ENCODE measurements at places on chromosomes 1 and 21.

GRCh38 chr1:38941527-38942019 lies at the start of gene RHBDL2:
Gene RHBDL2 (minus strand): TSS chr1:38941830. CDS start chr1:38919212, 22,618 bp downstream.
- no peak for DNase-seq

- DNase-seq = no peak
Measured at GRCh38 chr21:18801468-18801867, 397.9 kb upstream of the TMPRSS15 start.

DNA sequence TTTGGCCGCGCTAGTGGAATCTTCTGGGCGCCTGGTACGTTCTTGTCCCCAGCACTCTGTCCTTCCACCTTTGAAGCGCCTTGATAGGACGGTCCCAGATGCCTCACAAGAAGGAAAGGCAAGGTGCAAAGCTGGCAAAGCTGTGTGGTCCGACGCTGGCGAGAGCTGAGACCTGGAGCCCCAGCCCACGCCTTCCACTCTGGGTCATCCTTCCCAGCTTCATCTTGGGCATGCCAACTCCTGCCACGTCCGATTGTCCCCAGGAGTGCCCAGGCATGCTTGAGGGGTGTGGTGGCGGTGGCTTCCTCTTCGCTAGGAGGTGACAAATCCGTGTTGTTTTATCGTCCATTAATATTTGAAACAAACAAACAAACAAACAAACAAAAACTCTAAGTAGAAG lies 123.9 kb upstream of the DPYD start:
- no peak for DNase-seq

GRCh38 chr1:202728951-202729350 lies 18.7 kb upstream of the SYT2 start:
- no peak for DNase-seq

- DNase-seq = no peak
Measured at GRCh38 chr1:168442931-168443330, 100.9 kb downstream of the XCL2 start.

- no peak for DNase-seq
Measured at GRCh38 chr1:245463392-245464165, 308.8 kb downstream of the KIF26B start.

DNA sequence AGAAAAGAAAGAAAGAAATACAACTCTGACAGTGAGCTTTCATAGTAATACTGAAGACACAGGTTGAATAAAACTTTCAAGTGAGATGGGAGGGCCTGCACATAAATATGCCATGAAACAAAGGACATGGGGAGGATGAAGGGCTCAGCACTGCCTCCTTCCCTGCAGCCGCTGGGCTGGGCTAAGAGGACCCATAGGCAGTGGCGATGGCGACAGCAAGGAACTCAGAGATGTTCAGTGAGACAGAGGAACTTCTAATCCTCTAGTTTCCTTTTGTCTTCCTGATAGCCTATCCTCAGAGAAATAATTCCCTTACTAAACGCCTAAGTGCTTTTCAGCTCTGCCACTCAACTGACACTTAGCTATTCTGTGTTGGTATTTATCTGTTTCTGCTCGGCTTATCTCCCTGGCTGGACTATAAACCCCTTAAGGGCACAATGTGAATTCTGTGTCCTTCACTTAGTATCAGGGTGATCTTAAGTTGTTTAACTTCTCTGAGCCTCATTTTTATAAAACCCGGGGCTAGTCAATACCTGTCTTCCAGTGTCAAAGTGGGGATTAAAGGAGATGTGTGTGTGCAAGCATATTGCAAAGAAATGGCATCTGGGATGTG lies 24.4 kb upstream of the IER5 start:
- no peak for DNase-seq

DNA sequence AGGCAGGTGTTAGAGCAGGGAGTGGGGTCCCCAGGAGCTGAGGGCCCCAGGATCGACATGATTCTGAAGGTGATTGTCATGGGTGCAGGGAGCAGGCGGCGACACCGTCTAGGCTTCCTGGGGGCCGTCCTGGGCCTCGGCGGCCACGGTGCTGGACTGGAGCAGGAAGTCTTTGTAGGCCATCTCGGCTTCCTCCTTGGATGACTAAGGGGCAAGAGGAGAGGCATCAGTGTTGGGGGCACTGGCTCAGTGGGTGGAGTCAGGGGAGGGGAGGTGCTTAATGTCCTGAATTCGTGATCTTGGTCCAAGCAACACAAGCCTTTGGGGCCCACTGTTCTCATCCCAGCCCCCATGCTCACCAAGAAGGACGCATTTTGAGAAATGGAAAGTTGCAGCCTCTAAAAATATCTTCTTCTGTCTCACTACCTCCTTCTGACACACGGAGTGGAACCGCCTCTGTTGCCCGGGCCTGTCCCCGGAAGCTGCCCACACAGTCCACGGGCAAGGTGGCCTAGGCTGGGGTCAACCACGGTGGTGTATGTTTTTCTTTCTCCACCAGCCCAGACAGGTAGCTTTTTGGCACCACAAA lies 8.6 kb upstream of the FCMR start:
- no peak for DNase-seq

GRCh38 chr1:107842241-107842640 lies 122.7 kb downstream of the VAV3 start:
- no peak for DNase-seq

DNA sequence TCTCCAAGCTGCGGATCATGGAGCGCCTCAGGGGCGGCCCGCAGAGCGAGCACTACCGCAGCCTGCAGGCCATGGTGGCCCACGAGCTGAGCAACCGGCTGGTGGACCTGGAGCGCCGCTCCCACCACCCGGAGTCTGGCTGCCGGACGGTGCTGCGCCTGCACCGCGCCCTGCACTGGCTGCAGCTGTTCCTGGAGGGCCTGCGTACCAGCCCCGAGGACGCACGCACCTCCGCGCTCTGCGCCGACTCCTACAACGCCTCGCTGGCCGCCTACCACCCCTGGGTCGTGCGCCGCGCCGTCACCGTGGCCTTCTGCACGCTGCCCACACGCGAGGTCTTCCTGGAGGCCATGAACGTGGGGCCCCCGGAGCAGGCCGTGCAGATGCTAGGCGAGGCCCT lies 2.7 kb downstream of the CPTP start:
- no peak for DNase-seq

DNA sequence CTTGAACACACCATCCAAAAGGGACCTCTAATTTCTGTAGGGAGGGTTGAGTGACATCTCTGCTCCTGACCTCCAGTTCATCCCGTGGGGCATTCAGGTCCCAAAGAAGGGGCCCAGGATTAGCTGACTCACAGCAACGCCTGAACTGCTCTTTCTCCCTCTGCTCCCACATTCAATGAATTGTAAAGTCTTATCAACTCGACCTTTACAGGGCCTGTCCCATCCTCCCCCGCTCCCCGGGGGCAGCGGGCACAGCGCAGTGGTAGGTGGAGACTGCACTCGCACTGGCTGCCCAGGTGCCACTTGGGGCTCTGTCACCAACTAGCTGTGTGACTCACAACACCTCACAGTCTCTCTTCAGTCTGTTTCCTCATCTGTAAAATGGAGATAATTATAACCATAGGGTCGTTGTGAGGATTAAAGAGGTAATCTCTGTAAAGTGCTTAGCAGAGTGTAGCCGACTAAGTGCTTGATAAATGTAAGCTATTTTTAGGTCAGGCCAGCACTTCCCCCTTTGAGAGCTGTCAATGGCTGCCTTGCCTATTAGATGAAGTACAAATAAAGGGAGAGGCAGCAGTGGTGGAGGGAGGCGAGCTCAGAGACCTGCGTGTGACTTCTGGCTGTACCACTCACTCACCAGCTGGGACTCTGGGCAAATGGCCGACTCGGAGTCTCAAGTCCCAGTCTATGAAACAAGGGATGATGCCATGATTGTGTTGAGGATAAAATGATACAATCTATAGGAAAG lies 637 bp upstream of the MYBPHL start:
- DNase-seq = no peak

- DNase-seq = no peak
Measured at GRCh38 chr1:182408435-182409075, 8.1 kb upstream of the TEDDM1 start.

GRCh38 chr1:6776389-6776788 lies 8.9 kb upstream of the CAMTA1 start:
- no peak for DNase-seq
